Fibroblast of skin of scalp (primary cell): ENCODE measurements at places on chromosomes 12 and 14.
A peak's percentile ranks its signal among the peaks of the same experiment; 100 is the strongest.

GRCh38 chr12:107685360-107686248 lies at the start of gene PWP1:
PWP1 (plus strand) TSS chr12:107685799; CDS start chr12:107685900, 101 bp downstream.
- DNase-seq: peak; percentile 96

- no peak for DNase-seq
Measured at GRCh38 chr14:95497561-95498011, 18.9 kb downstream of the SYNE3 start.

DNA sequence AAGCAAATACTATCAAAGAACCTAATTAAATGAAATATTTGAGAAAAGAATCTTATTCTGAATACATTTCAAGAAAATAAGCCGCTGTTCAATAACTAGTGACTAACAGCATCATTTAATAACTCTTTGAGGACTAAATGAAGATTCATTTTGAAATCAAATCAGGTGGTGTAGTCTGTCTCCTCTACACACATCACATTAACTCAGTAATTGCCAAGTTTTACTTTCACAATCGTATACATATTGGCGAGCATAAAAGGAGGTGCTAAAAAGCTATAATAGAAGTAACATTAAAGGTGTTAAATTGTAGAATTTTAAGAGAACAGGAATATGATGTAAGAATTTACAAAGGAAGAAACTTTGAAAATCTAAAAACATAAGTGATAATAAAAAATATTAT lies 185.1 kb downstream of the MDGA2 start:
- DNase-seq: no peak

GRCh38 chr12:13588574-13588973 lies 392.0 kb downstream of the EMP1 start:
- no peak for DNase-seq

DNA sequence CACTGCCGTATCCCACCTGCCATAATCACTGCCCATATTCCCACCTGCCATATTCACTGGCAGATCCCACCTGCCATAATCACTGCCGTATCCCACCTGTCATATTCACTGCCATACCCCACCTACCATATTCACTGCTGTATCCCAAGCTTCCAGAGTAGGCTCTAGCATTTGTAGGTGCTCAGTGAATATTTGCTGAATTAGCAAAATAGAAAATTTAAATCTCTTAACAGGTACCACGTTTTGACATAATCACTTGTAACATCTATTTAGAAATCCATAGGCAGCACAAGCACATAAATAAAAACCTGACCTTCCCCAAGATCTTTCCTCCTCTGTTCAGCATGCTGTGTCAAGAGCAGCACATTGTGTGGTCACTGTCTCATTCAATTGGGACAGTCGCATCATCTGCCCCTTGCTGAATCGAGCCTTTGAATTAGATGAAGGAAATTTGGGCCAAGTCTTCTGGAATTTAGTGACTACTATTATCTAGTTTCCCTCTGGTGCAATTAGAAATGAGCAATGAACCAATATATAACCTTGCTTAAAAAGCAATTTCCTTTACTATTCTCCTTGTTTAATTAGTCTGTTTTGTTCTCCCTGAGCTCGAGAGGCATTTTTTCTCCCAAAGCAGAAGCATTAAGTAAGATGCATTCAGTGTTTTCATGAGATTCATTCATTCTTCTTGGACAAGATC lies 144.9 kb upstream of the FGD4 start:
- DNase-seq: no peak

GRCh38 chr12:122651520-122652224 lies 51.5 kb downstream of the HCAR2 start:
- no peak for DNase-seq

GRCh38 chr12:132479938-132480622 lies 9.9 kb upstream of the FBRSL1 start:
- DNase-seq: no peak

DNA sequence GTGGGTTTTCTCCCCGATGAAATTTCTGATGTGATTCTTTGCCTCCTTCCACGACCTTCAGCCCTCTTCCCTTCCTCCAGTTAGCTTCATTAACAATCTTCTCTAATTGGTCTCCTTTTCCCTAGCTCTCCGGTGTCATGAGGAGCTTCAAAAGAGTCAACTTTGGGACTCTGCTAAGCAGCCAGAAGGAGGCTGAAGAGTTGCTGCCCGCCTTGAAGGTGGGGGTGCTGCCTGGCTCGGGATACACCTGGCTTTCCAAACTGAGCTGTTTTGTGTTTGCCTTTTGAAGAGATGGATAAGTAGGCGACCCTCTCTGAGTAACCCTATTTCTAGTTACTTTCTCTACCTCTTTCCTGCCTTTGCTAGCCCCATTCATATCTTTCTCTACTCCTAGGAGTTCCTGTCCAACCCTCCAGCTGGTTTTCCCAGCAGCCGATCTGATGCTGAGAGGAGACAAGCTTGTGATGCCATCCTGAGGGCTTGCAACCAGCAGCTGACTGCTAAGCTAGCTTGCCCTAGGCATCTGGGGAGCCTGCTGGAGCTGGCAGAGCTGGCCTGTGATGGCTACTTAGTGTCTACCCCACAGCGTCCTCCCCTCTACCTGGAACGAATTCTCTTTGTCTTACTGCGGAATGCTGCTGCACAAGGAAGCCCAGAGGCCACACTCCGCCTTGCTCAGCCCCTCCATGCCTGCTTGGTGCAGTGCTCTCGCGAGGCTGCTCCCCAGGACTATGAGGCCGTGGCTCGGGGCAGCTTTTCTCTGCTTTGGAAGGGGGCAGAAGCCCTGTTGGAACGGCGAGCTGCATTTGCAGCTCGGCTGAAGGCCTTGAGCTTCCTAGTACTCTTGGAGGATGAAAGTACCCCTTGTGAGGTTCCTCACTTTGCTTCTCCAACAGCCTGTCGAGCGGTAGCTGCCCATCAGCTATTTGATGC lies 797 bp downstream of the ESPL1 start:
- no peak for DNase-seq

- no peak for DNase-seq
Measured at GRCh38 chr12:94073441-94074051, 74.8 kb upstream of the PLXNC1 start.

- peak; percentile 62 for DNase-seq
Measured at GRCh38 chr14:99779751-99780150, 13.5 kb upstream of the EML1 start.

DNA sequence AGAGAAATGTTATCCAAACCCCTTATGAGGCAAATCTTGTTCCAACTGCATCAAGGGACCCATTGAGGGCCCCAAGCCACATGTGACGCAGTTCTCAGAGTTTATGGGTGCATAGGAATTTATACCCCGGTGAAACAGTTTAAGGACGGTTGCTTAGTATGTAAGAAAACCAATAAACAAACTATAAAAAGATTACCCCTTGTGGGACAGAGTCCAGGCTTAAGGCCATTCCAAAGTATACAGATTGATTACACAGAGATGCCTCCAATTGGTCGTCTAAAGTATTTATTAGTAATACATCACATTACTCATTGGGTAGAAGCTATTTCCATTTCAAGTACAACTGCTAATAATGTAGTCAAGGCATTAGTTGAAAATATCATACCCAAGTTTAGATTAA lies 885.0 kb upstream of the MDGA2 start:
- DNase-seq: no peak

GRCh38 chr14:24838945-24839616 lies 205.1 kb upstream of the GZMB start:
- peak; percentile 47 for DNase-seq

- DNase-seq: peak; percentile 80
Measured at GRCh38 chr12:69157023-69157655, 82.2 kb upstream of the CPSF6 start.

DNA sequence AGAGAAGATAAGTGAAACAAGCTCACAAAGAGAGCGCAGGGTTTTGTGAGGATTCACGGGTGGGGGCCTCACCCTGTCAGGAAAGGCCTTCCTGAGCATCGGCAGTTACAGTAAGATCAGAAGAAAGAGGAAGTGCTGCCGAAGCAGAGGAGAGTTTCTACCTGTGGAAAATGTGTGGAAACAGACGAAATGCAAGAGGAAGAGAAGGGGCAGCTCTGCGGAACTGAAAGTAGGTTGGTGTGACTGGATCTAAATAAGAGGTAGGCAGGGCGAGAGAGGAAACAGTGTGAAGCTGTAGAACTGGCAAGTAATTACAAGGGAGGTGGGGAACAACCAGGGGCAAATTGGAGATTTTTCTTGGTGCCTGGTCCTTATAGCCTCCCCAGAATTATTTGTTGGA lies 2.6 kb downstream of the GPR68 start:
- no peak for DNase-seq

DNA sequence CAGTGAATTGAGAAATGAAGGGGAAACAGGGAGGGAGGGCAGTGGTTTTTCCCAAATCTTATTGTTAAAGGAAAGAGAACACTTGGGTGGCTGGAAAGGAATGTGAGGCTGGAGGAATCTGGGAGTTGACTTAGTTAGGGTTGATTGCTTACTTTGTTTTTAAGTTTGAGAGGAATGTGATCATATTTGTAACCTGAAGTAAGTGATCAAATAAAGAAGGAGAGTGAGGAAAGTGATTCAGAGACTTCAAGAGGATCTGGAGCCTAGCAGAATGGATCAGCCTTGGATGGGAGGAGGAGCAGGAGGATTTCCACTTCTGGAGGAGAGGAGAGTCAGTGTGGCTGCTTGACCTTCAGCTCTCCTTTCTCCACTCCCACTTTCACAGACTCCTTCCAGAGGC lies 6.0 kb upstream of the LRP6 start:
- DNase-seq: peak; percentile 61

GRCh38 chr12:77115471-77115870 lies 50.1 kb upstream of the E2F7 start:
- DNase-seq: no peak

GRCh38 chr14:69666690-69667211 lies 55.4 kb downstream of the SUSD6 start:
- peak; percentile 70 for DNase-seq

DNA sequence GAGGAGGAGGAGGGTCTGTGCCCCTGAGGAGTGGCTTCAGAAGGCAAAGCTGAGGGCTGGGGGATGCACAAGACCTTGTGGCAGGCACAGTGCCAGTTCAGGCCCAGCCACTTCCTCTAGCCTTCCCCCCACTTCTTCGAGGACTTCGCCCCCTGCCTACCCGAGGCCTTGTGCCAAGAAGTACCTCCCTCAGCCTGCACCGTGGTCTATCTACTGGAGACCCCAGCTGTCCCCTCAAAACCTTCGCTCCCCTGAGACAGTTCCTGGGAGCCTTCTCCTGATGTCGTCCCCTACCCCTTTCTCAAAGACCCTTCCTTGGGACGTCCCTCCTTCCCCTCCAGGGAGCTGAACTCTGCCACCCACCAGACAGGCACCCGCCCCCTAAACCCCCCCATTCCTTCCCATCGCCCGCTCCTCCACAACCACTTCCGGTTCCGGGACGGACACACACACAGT lies 604 bp downstream of the ZNF384 start:
- DNase-seq: no peak

DNA sequence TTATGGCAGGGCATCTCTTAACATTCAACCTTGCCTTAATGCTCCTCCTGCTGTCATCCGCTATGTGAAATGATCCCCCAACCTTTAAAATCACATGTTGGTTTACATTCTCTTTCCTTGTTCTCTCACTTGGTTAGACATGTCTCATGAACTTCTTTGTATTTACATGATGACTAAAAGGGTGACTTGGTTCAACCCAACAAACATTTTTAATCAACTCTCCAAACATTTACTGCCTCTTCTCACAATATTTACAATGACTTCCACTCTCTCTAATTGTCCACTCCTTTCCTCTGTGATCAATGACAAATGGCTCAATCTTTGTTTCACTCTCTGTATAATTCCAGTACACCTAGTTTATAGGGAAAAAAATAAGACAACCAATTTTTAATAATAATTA lies 506.1 kb downstream of the NELL2 start:
- no peak for DNase-seq

GRCh38 chr14:64620910-64621309 lies 71.1 kb downstream of the PPP1R36 start:
- peak; percentile 33 for DNase-seq

DNA sequence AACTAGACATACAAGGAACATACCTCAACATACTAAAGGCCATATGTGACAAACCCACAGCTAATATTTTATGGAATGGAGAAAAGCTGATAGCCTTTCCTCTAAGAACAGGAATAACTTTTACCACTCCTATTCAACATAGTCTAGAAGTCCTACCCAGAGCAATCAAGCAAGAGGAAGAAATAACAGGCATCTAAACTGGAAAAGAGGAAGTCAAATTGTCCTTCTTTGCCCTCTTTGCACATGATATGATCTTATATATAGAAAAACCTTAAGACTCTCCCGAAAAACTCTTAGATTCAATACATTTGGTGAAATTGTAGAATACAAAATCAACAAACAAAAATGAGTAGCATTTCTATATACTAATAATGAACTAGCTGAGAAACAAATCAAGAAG lies 110.0 kb downstream of the ATP23 start:
- no peak for DNase-seq

DNA sequence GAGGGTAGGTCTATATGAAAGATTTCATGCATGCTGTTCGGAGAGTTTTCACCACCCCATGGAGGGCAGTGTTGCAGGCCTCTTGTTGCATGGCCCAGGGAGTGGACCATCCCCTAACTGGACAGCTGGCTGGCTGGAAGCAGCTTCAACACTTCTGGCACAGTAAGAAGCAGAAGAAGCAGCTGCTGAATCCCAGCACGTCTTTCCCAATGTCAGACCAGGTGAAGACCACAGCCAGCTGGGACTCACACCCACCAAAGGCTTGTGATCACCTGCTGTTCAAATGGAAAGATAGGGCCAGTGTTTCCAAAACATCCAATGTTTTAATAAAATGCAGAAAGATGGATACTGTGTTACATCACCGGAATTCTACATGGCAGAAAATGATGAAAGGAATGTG lies 1423.6 kb downstream of the AACS start:
- DNase-seq: no peak

DNA sequence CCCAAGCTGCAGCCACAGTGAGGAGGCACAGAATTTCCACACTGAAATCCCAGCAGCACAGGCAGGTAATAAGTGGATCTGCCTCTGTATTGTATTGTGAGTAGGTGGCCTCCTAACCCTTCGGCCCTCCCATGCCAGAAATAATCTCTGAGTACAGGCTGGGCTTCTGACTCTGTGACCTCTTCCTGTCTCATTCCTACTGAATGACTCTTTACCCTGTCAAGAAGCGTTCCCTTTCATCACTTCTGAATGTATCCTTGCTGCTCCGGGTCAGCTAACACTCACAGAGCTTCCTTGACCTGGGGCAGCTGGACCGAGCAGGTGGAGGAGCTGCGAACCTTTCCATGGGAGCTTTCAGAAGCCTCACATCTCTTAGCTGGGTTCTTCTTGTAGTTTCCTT lies 119.6 kb downstream of the SLC8A3 start:
- DNase-seq: no peak

DNA sequence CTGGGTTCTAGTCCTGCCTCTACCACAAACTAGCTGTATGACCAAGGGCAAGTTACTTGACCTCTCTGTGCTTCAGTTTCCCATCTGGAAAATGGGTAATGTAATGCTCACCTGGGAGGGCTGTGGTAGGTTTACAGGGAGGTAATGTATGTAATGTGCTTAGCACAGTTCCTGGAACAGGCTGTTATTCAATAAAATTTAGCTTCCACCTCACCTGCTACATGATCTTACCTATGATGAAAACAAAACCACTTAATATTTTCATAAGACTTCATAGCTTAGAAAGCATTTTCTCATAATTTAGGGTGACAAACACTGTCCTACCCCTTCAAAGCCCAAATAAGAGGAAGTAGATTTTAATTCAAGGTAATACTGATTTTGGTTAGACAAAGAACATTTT lies 530.6 kb downstream of the FUT8 start:
- no peak for DNase-seq

- DNase-seq: peak; percentile 27
Measured at GRCh38 chr12:42969355-42969754, 379.8 kb upstream of the PRICKLE1 start.
